ENCODE measurements at places on chromosomes 6 and 20.

DNA sequence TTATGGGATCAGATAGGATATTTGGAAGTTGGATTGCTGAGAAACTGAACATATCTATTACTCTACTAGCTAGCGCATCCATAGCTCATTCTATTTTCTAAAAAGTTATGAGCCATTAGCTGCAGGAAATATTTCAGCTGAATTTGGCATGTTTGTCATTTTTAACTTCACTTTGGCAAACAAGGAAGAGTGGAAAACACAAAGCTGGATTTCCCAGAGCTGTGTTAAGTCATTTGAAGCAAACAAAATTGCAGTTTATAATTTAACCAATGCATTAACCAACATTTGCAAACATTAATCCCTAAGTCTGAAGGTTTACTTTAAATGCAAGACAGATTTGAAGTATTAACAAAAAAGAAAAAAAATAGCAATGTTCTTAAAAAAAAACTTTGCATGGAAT lies 1.2 kb downstream of the ALDH8A1 start:
- DNase-seq, result no peak

GRCh38 chr6:168678077-168678476 lies 237.1 kb downstream of the SMOC2 start:
- no peak for DNase-seq

DNA sequence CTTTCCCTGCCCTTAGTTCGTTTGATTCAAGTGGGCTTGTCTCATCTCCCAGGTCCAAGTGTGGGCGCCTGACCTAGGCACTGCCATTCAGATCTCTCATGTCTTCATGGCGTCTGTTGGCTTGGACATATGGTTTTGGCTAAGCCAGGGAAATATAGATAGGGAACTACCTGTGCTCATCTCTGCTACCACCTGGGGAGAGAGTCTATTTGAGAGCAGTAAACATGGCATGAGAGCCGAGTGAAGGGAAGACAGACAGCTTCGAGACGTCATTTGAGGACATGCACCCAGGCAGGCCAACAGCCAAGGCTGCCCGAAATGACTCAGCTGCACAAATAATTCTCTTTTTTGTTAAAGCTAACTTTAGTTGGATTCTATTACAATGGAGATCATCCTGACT lies 370.7 kb upstream of the AGPAT4 start:
- DNase-seq, result no peak

- no peak for DNase-seq
These were observed 209.8 kb downstream of the ZMYND8 start for GRCh38 chr20:47146686-47147085.

GRCh38 chr6:128493877-128494276 lies 26.5 kb downstream of the PTPRK start:
- no peak for DNase-seq

DNA sequence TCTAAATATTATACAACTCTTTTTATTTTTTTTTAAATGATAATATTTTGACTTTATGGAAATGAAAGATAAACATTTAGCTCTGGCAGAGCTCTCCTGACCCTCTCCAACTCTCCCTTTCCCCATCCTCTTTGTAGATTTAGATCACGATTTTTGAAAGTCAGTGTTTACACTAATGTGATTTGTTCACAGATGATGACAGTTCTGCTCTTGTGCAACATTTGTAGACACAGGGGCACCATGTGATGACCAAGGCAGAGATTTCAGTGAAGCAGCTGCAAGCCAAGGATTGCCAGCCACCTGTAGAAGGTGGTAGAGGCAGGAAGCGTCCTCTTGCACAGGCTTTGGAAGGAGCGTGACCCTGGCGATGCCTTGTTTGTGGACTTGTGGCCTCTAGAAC lies 483.2 kb downstream of the QKI start:
- no peak for DNase-seq

DNA sequence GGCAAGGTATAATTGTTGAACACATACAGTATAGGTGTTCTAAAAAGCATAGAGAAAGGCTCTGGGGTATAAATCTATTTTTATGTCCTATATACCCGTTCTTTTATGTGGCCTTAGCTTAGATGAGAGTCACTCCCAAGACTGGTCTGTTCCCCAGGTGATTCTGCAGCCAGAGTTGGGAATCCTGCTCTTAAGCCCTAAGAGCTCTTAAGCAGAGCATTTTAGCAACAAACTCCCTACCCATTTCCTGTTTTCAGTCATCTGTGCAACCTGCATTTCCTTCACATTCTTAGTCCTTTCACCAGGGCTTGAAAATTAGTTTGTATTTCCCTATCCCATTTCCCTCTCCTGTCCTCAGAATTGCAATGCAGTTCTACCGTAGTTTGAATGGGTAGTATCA lies 166.1 kb downstream of the HS3ST5 start:
- DNase-seq, result no peak

- no peak for DNase-seq
These were observed 61.0 kb upstream of the CDH4 start for GRCh38 chr20:61191096-61191495.

GRCh38 chr6:67888886-67889681 lies 746.0 kb upstream of the ADGRB3 start:
- no peak for DNase-seq

DNA sequence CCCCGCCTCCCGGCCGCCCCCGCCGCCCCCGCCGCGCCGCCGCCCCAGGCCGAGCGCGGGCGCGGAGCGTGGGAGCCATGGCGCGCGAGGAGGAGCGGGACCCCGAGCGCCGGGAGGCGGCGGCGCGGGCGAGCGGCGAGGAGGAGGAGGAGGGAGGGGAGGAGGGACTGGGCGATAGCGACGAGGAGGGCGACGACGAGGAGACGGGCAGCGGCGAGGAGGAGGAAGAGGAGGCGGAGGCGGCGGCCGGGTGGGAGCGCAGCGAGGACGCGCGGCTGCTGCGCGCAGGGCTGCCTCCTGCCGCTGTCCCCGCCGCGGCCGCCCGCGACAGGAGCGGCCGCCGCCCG lies at the start of gene SLC24A3:
SLC24A3 (plus strand) TSS at position 174 of the 347 bp plus-strand sequence.
- peak; percentile 26 for DNase-seq

- no peak for DNase-seq
These were observed 48.3 kb downstream of the AHI1 start for GRCh38 chr6:135449246-135449645.

DNA sequence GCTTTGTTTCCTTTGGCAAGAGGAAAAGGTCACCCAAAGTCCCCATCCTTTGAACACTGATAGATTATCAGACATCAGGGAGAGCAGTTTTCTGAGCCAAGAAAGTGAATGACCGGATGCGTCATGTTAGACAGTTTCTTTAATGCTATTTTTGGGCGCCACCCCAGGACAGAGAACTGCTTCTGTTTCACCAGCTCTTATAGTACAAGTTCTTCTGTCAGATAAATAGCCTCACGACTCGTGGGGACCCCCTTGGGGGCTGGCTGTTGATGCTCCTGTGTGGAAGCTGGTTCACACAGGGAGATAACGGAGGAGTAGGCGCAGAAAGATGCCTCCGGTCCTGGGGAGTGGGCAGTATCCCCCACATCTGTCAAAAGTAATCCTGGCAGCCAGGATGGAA lies 54.6 kb downstream of the NPEPL1 start:
- DNase-seq, result no peak

DNA sequence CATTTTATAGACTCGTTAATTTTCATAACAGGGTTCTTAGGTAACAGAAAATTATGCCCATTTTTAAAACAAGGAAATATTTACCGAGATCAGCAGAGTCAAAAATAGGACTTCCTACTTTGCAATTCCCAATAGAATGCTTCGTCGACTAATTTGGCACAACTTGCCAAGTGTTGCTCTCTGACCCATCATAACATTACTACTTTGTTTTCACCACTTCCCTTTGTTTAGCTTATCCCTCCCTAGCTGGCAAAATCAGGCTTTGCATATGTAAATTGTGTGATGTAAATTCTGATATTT lies 914 bp upstream of the RANBP9 start:
- no peak for DNase-seq

- no peak for DNase-seq
These were observed 6.1 kb upstream of the EZR start for GRCh38 chr6:158825038-158825950.

DNA sequence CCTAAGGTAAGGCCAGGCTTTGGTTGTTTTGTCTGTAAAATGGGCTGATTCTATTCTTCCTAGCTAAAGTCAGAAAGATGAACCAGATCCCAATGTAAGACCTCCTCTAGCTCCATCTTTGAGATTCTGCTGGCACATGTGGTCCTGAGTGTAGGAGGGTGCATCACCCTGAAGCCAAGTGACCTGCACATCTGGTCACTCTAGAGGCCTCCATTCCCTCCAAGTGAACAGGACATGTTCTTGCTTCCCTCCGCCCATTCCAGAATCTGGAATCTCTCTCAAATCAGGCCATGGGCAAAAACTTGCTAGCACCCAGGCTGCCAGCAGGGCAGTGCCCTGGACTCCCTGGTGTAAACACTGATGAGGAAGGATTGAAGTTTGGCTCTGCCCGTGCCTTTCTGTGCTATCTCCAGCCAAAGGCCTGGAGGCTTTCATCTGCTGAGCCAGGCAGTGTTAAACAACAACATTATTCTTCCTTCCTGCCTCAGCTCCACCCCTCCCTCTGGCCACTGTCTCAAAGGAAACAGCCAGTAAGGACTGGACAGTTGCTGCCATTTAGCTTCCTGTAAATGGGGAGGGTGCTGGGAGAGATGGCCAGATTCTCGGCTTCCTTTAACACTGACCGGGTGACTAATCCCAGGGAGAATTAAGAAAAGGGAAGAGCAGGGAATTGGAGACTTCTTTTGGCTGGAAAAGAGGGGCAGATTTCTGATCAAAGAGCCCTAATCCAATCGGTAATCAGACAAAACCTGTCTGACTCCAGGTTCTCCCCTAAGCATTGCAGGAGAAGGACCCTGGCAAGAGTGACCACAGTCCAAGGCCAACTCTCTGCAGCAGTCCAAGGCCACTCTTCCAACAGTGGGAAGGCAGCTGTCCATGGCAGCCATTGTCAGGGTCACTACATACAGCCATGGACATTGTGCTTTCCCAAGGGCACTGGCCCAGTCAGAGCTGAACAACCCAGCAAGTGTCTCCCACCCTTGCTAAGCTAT lies 19.5 kb upstream of the ADGRF1 start:
- DNase-seq, result no peak

- no peak for DNase-seq
These were observed 37.8 kb downstream of the ELOVL5 start for GRCh38 chr6:53310771-53311585.

GRCh38 chr6:160349020-160349441 lies 853 bp downstream of the SLC22A3 start:
- no peak for DNase-seq

GRCh38 chr20:57391439-57392301 lies 474 bp downstream of the RBM38 start:
- DNase-seq, result no peak

GRCh38 chr6:111808493-111808892 lies 64.8 kb downstream of the FYN start:
- DNase-seq, result no peak

GRCh38 chr20:19336631-19337030 lies 124.2 kb downstream of the SLC24A3 start:
- no peak for DNase-seq

GRCh38 chr6:36954262-36954931 lies at the start of gene PI16:
Gene PI16 (plus strand): TSS chr6:36954738. CDS start chr6:36954761, 23 bp downstream.
- no peak for DNase-seq

DNA sequence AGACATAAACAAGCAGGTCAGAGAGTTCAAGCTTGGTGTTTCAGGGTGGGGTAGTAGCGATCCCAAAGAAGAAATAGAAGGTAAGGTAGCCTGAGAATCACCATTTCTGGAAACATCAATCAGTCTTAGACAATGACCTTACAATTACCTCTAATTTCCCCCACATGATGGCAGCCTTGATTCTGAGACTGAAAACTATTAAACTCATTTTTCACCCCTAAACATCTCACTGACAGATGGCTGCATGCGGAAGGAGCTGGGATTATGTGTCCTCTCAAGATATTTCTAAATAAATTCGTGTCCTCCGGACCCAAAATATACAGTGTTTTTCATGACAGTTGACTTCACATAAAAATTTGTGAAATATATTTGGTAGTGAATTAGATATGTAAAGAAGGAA lies 61.0 kb downstream of the KIF6 start:
- DNase-seq, result no peak

DNA sequence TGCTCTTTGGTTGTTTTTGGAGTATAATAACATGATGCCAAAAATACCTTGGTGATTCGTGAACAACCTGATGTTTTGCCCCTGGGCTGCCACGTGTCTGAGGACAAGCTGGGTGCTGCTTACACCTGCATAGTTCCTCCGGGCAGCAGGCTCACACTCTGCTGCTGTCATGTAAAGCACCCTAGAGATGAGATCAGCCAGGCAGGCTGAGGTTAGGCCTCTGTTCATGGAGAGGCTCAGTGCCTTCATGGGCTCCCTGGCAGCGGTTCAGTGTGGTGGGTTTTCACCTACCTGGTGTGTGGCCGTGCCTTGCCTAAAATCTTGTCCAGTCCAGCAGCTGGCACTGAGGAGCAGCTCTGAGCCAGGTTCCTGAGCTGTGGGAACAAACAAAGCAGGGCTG lies 60.1 kb upstream of the TAGAP start:
- no peak for DNase-seq

DNA sequence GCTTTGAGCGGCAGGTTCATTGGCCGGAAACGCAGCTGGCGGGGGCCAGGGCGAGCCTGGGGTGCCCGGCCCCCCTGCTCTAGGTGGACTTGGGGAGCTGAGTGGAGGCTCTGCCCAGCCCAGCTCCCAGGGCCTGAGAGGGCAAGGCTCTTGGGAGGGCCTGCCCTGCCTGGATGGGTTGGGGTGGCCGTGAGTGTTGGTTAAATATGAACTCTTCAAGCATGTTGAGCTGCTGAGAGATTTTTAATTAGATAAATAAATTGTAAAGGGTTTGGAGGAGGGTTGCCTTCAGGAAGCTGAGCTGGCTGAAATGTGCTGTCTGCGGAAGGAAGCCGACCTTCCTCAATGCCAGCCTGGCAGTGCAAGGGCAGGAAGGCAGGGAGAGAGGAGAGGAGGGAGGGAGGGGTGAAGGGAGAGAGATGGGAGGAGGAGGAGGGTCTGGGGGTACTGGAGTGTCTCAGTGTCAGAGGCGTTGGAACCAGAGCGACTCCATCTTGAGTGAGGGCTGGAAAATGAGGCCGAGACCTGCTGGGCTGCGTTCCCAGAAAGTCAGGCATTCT lies 39.4 kb upstream of the PMEPA1 start:
- DNase-seq, result peak; percentile 39

- no peak for DNase-seq
These were observed 260.9 kb downstream of the NKAIN2 start for GRCh38 chr6:124064317-124065113.

DNA sequence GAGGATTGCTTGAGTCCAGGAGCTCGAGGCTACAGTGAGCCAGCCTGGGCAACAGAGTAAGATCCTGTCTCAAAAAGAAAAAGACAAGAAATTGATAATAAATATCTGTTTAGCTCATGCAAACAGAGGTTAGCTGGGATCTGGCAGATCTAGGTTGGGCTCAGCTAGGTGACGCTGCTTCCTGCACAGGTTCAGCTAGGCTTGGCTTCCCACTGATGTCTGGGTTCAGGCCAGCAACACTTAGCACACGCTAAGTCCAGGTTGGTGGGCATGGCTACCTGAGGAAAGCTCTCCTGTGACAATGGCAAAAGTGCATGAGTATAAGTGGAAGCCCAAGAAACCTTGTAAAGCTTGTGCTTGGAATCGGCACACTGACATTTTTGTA lies 48.7 kb downstream of the RIN2 start:
- DNase-seq, result no peak
